ENCODE measurements at places on chromosomes 2 and 18.

- no peak for DNase-seq
Observed at GRCh38 chr2:122390406-122390805, 635.0 kb downstream of the TSN start.

DNA sequence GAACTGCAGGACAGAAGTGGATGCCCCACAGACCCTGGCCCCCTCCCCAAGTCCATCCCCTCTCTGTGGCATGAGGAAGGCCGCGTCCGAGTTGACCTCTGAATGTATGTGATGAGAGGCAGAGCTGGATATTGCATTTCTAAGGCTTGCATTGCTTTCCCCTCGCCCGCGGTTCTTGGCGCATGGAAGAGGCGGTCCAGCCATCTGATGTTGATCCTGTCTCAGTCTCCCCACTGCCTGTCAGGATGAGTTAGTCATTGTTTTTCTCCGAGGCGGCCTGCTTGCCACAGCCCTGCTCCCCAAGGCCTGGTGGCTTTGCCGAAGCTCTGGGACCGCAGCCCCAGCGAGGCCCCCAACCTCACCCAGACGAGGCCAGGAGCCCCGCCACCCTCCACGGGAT lies 88.6 kb downstream of the SMAD7 start:
- DNase-seq, result no peak

- DNase-seq, result no peak
Observed at GRCh38 chr2:43050866-43051265, 175.5 kb downstream of the ZFP36L2 start.

GRCh38 chr2:43568228-43568627 lies 27.6 kb downstream of the THADA start:
- DNase-seq, result no peak

DNA sequence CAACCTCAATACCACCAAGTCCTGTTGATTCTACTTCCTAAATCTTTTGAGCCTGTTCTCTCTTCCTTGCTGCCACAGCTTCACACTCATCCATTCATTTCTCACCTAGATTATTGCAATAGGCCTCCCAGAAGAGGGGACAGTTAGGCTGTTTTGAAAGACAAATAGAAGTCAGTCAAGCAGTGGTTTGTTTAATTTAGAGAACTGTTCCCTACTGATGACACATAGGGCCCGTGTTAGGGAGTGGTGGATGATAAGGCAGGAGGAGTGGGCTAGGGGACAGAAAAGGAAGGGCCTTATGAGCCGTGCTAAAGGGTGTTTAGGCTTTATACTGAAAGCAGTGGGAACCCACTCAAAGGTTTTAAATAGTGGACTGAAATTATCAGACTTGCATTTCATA lies 59.6 kb upstream of the ZFP36L2 start:
- DNase-seq, result no peak

DNA sequence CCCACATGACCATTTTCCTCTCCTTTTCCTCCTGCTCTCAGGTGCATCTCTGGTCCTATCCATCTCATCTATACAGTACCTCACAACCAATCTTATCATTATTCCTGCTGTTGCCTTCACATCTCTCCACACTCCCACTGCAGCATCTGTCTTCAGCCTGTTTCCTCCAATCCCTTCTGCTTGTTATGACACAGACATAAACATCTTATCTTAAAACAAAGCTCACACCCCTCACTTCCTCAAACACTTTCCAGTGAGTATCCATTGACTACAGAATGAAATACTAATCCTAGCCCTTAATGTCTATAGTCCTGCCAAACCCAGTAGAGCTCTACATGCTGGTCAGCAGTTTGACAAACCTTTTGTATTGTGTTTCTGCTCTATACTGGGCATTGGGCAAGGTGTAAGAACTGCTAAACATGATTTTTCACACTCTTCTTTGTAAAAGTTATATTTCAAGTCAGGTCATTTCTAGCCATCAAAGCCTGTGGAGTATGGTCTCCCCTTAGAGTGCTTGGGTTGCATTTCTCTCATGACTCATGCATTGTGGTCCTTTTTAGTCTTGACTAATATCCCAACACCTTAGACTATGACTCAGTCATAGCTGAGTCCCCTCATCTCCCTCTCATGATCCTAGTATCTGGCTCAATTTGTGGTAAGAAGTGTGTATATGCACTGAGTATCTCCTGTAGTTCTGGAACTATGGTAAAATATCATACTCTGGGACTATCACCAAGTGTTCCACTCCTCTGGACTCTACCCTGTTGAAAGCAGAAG lies 187.0 kb downstream of the CYRIA start:
- DNase-seq, result no peak

- peak; percentile 71 for DNase-seq
Observed at GRCh38 chr2:61905372-61906185, at the start of gene COMMD1. COMMD1 (plus strand) TSS chr2:61905674; CDS start chr2:61905679, 5 bp downstream.

DNA sequence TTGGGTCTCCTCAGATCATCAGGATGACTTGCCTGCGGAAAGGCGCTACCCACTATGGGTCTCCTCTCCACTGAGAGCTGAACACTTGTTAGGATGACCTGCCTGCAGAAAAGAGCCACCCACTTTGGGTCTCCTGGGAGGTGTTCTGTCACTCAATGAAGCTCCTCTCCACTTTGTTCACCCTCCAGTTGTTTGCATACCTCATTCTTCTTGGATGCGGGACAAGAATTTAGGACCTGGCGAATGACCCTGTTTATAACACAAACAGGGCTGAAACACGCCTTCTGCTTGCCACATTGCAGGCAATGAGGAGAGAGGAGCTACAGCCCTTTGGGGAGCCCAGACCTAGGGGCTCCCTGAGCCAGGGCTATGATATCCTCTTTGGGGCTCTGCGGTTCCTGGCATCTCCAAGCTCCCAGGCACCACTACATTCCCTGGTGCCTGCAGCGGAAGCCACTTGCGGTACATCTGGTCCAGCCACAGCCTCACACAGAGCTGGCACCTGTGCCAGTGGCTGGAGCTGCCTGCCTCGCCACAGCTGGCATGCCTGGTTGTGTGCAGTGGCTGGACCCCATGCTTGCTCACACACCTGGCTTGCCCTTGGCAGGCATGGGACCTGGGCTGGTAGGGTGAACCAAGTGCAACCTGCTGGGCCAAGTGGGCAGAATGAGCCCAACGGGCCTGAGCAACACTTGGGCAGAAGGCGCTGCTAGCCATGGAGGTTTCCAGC lies 20.6 kb downstream of the ANKRD29 start:
- DNase-seq, result no peak

- no peak for DNase-seq
Observed at GRCh38 chr2:219369447-219369861, 18.3 kb downstream of the DNPEP start.

- DNase-seq, result no peak
Observed at GRCh38 chr2:38613126-38613848, 10.6 kb upstream of the HNRNPLL start.

DNA sequence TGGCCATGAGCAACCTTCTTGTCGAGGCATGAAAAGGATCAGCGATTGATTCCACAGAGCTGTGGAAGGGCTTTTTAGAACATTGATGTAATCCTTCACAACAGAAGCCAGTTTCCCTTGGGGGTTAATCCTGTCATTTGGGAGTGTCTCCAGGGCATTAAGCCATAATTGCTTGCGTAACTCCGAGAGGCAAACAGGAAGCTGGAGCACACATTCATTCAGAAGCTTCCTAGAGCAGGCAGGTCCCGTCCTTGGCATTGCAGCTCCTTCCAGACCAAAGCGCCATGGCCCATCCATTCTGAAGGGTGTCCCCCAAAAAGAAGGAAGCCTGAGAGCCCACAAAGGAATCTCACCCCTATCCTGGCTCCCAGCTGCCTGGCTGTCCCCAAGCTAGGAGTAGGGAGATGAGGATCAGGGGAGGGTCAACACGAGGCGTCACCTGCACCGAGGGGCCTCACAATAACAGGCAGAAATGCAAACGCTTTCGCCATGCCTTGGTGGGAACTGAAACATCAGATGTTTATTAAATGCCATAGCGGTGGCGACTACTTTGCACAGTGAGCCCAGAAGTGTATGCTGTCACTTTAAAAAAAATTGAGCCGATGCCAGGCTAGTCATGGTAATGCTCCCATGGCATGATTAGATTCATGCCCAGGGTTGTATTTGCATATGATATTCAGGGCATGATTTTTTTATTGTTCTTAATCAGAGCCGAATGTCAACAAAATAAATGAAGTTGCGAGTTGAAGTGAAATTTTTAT lies 339.4 kb downstream of the BCL11A start:
- DNase-seq, result no peak
